COR-L47 (cell line): ENCODE measurements at places on chromosomes 7 and 10.
A peak's percentile ranks its signal among the peaks of the same experiment; 100 is the strongest.

GRCh38 chr10:123997486-123998196 is 95.8 kb downstream of the CHST15 start:
- DNase-seq: no peak

- DNase-seq: no peak
These were observed 62.6 kb upstream of the HECTD2 start for GRCh38 chr10:91347529-91347928.

DNA sequence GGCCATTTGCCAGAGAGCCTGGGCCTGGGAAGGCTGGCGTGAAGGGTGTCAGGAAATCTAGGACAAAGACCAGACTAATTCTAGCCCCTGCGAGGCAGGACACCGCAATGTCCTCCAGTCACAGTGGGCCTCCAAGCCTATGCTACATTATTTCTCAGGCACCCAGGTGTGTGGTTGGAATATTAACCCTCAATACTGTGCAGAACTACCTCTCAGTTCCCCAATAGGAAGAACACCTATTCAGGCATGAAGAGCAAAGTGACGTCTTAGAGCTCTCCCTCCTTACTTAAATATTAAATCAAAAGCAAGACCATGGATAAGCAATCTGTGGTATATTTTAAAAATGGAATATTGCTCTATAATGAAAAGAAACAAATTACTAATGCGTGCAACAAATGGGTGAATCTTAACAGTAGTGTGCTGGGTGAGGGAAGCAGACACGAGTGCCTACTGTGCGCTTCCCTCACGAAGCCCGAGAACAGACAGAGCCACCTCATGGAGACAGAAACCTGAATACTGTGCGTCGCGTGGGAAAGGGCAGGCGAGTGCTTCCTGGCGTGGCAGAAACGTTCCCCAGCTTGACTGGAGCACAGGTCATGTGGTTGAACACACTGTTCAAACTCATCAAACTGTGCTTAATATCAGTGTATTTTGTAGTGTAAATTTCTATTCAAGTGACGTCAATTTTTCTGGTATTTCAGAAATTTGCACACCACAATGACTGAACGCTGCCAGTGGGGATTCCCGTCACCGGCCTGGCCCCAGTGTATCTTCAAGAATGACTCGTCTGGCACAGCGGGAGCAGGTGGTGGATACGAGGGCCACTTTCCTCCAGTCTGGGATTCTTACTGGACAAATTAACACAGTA is 15.5 kb upstream of the PTPRN2 start:
- no peak for DNase-seq

DNA sequence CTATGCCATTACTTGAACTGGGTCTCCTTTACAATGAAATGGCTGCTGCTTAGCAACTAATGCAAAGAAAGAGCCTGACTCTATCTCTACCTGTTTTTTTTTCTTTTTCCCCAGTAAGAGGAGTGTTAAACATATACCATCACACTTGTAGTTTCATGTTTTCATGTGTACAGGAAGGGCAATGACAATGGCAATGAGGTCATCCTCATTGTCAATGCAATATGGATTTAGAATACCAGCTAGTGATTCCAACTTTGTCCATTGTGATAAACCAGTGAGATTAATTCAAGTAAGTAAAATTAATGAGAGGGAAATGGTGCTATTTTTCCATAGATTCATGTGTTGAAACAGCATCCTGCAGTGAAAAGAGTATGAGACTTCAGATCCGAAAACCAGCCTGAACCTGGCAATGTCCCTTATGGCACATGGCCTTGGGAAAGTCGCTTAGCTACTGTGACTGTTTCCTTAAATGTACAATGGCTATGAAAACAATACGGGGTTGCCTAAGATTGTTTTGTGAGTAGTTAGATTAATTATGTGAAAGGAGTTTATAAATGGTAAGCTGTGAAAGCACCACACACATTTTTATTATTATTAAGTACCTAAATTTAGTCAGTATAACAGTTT is 11.2 kb downstream of the DGKI start:
- no peak for DNase-seq

- no peak for DNase-seq
These were observed 132.2 kb upstream of the FAM20C start for GRCh38 chr7:60017-60675.

DNA sequence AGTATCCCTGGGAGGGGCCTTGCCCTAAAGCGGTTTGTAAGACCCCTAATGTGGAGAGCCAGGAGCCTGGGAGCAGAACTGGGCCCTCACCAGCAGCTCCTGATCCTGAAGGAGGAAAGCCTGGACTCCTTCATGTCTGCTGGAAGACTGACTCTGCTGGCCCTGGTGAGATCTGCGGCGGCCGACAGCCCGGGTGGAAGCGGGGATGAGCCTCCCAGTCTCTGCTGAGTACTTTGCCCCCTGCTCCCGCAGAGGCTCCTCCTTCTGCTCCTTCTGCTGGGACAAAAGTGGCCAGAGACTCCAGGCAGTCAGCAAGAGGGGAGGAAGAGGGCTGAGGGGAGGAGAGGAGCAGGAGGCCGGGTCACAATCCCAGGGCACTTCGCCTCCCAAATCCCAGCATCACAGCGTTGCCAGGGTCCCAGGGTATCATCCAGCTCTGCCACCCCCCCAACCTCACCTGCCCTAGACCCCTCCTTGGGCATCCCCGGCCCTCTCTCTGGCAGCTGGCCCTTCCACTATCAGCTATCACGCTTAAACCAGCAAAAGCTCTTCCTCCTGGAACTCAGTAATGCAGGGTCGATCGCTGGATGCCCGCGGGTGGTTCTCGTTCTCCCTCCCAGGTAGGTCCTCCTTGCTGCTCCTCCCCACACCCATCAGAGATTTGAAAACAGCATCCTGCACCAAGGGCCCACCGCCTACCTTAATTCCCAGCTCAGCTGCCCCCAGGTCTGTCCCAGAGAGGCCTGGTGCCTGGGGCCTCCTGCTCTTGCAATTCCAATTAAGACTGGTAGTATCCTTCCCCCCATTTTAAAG is 7.9 kb downstream of the TBATA start:
- DNase-seq: no peak

DNA sequence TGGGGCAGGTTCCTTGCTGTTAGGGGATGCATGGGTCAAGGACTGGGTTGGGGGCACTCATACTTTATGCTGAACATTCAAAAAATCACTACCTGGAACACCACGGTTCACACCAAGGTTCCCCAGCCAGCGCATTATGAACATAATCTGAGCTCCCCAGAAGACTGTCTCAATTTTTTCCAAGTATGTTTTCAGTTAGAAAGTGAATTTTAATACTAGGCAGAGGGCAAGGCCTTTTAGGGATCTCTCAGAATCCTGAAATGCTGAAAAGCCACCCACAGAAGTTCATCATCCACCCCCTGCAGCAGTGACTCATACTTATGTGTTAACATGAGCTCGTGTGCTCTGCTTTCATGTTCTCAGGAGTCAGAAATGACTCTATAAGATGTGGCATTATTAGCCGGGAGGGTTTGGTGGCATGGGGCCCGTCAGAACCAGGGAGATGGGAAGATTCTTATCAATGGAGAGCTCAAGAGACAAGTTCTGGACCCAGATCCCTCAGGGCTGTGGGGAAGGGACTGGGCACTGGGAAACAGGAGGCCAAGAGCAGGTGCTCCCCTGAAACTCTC is 185.2 kb upstream of the ITGB1 start:
- no peak for DNase-seq

GRCh38 chr7:140557809-140558518 is 78.7 kb upstream of the MKRN1 start:
- no peak for DNase-seq

- no peak for DNase-seq
These were observed 97.6 kb downstream of the CUX1 start for GRCh38 chr7:101915000-101915399.

DNA sequence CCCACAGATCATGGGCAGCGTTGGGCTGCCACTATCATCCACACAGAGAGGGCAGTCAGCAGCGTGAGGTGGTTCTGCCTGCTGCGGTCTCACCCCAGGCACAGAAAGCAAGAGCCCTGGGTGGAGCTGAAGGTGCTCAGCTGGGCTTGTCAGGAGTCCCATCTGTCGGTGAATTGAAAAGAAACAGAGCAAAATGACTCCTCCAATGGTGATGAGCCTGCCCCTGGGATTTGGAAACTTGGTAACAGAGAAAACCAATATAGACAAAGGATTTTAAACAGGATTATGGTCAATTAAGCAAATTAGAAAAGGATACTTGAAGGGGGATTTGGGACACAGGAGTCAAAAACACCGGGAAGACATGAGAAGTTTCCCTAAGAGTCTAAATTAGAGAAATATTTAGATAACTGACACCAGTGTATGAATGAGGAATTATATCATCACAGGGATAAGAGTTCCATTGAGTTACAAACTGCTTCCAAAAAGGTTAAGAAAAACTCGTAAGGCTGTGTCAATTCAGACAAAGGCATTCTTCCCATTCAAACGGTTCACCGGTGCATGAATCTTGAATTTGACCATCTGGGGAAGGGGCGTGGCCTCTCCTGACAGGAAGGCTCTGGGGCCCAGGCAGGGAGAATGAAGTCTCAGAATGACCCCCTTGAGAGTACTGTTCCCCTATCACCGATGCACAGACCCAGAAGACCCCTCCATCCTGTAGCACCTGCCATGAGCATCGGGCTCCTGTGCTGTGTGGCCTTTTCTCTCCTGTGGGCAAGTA is 70.0 kb upstream of the PRSS58 start:
- DNase-seq: no peak

DNA sequence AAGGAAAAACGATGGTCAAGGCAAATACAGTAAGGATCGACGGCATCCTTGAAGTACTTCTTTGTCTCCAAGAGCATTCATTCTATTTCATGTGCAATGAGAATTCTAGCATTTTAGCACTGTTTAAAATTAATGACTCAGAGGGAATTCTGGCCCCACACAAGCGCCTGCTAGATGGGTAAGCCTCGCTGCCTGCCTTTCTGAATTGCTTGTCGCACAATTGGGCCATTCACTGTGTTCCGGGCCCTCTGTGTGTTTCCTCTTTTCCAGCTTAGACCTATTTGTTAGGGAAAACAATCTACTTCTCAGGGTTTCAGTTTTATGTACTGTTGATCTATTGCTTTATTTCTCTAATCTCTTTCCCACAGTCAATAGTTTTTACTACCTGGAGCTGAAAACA is 204.7 kb upstream of the ZNF32 start:
- DNase-seq: no peak

DNA sequence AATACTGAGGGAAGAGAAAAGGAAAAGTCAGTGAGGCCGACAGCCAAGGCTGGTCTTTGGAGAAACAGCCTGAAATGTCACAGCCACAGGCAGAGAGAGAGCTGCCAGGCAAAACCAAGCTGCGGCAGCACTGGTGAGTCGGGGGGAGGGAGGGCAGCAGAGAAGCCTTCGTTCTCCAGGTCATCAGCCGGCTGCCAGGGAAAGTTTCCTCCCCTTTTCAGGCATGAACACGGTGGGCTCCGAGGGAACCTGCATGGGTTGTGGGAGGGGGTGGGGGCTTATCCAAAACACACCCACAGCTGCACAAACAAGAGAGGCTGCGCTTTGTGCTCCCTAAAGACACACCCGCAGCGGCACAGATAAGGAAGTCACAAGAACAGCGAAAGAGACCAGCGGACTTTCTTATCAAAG is 62.3 kb upstream of the NKX6-2 start:
- no peak for DNase-seq

DNA sequence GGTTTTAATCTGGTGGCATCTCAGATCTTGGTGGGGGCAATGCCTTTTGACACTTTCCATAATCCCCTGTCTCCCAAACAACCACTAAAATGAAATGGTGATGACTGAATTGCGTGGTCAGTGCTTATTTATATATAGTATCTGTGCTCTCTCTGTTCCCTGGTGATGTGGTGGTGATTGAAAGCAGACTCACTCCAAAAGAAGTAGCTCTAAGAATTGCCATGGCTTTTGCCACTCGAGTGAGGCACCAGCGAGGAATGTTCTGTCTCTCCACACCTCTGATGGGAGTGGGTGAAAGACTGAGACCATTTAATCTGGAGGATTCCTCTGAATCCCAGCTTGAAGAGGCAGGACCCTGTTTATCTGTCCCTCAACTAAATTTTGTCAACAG is 2.8 kb downstream of the DUSP5 start:
- DNase-seq: no peak

DNA sequence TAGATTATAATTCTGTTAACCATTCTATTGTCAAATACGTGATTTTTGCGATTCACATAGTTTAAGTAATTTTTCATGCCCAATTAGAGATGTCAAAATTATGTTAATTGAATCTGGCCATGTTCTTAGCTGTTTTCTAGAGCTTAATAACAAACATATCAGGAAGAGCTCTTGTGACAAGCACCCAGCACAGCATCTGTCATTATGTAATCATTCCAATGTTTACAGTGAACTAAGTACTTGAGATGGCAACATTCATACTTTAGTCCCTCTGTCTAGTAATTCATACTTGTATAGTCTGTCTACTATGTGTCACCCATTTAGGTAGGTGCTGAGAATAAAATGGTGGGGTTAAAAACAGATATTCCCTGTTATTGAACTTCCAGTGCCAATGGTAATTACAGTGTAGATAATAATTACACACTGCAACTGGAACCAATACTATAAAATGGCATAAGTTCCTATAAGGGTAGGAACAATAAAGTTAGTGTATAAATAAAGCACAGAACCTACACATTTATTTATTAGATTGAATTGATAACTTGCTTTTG is 55.2 kb downstream of the ZEB1 start:
- DNase-seq: peak; percentile 8

GRCh38 chr7:142535123-142535779 is 214.0 kb upstream of the PRSS1 start:
- peak; percentile 74 for DNase-seq

GRCh38 chr7:36175886-36176285 is 22.8 kb downstream of the EEPD1 start:
- no peak for DNase-seq

DNA sequence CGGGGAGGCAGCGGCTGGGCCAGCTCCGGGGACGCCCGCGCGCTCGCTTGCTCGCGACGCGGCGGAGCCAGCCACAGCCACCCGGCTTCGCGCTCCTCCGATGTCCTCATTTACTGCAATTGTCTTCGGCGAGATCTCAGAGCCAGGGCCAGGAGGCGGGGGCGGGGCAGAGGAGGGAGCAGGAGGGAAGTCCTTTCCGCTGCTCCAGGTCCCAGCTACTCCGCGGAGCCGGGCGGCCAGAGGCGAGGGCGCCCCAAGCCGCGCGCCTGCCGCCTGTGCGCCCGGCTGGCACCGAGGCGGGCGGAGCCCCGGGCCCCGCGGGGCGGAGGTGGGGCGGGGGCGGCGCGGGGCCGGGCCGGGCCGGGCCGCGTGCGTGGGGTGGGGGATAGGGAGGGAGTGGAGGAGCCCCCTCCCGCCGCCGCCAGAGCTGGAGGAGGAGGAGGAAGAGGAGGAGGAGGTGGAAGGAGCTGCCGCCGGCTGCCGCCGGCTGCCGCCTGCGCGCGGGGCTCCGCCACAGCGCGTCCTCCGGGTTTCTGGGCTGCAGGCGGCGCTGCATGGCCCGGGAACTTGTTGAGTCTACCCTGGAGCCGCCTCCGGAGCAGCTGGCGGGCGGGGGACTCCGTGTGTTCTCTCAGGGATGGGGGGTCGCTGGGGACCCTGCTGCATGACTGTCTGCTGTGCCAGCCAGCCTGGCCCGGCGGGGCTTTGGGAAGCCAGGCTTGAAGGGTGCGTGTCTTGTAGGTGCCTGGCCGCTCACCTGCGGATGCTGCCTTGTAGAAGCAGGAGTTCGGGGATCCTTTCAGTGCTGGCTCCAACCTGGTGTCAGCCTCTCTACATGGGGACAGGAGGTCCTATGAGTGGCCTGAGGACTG is at the start of gene INSYN2A:
Gene INSYN2A, minus strand, starts transcription at position 310 of the 872 bp plus-strand sequence. CDS start 20,196 bp downstream, outside the sequence.
- DNase-seq: no peak
